ENCODE measurements at places on chromosomes 6 and 20.

DNA sequence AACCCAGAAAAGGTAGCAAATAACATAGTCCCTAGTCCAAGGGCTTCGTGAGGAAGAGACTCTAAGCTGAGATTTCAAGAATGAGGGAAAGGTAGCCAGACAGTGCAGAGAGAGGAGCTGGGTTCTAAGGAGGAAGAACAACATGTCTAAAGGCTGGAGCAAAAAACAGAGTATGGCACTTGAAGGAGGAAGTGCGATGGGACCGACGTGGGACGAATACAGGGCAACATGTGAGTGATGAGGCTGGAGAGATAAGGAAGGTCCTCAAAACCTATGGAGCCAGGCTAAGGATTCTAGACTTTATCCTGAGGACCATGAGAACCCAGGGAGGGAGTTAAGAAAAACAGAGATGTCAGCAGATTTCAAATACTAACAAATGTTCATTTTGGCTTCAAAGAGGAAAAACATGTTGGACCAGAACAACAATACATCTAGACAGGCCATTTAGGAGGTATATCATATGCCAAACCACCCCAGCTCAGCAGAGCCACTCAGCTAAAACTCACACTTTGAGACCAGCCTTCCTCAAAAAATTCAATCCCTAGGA, 17.5 kb downstream of the ATXN1 start:
- ATAC-seq = no peak

DNA sequence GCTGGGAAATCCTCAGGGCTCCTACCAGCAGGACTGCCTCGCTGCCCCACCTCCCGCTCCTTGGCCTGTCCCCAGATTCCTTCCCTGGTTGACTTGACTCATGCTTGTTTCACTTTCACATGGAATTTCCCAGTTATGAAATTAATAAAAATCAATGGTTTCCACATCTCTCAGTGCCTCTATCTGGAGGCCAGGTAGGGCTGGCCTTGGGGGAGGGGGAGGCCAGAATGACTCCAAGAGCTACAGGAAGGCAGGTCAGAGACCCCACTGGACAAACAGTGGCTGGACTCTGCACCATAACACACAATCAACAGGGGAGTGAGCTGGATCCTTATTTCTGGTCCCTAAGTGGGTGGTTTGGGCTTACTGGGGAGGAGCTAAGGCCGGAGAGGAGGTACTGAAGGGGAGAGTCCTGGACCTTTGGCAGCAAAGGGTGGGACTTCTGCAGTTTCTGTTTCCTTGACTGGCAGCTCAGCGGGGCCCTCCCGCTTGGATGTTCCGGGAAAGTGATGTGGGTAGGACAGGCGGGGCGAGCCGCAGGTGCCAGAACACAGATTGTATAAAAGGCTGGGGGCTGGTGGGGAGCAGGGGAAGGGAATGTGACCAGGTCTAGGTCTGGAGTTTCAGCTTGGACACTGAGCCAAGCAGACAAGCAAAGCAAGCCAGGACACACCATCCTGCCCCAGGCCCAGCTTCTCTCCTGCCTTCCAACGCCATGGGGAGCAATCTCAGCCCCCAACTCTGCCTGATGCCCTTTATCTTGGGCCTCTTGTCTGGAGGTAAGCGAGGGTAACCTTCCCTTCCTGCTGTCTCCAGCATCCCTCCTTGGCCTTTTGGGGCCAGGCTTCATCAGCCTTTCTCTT, at the start of gene CFB:
Gene CFB (plus strand): TSS at position 589 of the 863 bp plus-strand sequence. CDS start 127 bp downstream, at position 716.
- ATAC-seq = peak; percentile 69

- no peak for ATAC-seq
Observed at GRCh38 chr6:40688214-40688761, 101.1 kb upstream of the LRFN2 start.

DNA sequence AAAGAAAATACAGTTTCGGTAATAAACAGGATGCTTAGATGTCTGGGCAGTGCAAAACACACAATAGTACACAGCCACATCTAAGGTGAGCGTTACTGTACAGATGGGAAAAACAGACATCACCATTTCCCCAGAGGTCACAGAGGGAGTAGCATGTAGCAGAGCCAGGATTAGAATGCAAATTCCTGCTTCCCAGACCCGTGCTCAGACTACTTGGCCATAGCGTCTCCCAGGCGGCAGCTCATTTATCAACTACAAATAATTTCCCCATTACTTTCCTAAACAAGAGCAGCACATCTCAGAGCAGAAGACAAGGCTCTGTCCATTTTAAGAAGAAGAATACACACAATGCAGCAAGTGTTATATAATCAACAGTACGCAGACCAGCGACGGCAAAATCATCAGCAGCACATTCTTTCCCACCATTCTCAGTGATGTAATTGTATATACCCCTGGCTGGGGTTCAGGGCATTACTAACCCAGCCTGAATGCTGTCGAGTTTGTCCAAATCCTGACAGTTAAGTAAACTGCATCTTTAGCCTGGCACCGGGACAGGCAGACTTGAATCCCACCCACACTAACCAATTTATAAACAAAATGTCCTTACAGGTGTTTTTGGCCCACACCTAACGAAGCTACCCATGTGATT, 61.9 kb downstream of the CNKSR3 start:
- no peak for ATAC-seq

DNA sequence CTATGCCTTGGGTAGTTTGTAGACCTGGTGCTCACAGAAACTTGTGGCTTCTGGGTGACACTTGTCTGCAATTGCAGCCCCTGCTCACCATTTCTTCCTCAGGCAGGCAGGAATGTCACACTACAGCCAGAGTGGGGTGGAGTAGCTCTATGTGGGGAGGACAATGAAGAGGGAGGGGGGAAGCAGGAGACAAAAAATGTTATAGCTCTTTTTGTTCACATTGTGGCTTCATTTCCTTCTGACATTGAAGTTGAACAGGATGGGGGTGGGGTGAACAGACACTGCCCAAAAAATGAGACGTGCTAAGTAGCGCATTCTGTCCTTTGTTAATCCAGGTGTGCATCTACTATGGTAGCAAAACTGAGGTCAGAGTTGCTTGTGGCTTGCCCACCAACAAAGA, at the start of gene THEMIS:
Gene THEMIS (minus strand): TSS at position 124 of the 400 bp plus-strand sequence. CDS start 126 bp downstream, outside the sequence.
- no peak for ATAC-seq

DNA sequence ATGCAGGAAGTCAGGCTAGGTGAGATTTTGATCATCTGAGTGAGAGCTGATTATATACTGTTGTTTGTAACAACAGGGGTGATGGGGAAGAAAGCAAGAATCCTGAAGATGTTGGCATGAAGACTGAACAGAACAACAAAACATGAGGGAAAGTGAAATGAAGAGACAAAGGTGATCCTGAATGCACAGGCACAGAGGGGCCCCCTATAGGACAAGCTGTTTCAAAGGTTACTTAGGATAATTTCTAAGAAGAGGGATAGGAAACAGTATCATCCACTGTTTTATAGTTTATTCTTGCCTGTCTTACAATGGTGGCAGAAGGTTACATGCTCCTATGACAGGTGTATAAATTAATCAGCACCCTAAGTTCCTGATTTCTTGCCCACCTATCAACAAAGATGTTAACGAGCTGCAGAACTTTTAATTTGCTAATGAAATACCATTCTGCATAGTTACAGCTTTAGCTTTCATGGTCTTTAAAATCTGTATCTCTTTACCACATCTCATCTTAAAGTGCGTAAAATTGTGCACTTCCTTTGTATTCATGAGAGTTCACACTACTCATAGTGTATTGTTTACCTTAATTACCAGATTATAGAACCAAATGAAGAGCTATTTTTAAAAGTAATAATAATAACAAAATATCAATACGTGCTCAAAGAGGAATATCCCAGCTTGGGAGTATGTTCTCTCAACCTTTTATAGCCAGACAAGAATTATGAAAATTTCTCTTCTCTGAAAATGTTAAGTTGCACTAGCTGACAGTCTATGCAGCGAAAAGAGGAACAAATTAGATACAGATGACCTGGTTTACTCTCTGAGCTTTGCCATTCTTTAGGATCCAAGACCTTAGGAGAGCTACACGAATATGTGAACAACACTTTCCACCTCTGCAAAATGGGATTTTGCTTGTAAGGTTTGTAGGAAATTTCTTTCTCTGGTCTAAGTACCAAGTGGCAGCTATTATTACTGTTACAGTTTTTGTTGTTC, 192.5 kb downstream of the EDN1 start:
- ATAC-seq = no peak

GRCh38 chr20:41342474-41343464, 2.1 kb downstream of the LPIN3 start:
- no peak for ATAC-seq

- no peak for ATAC-seq
Observed at GRCh38 chr6:37369321-37370201, 15.8 kb downstream of the RNF8 start.

GRCh38 chr20:62923669-62924441, 2.5 kb downstream of the DIDO1 start:
- ATAC-seq = no peak
